ENCODE measurements at places on chromosomes 5 and 9.

DNA sequence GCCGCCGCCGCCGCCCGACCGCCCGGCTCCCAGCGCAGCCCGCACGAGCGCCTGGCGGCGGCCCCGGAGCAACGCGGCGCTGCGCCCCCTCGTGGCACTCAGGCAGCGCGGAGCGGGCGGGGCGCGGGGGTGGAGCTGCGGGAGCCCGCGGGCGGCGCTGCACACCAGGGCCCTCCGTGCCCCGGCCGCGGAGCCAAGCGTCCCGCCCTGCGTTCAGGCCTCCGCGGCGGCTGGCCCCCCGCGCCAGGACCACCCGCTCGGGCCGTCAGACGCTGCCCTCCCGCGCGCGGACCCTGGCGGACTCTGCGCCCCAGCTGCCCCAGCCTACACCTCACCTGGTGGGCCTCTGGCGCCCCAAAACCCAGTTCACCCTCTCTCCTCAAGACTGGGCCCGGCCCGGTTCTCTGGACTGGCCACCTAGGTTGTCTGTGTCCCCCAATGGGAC lies at the start of gene RASGEF1C:
TSS of gene RASGEF1C (minus strand) at position 75 of the 445 bp plus-strand sequence. CDS start 71,159 bp downstream, outside the sequence.
- peaks cover 10% of the 10 kb centered on the region for H3K36me3 ChIP-seq
- no peak within 1 kb of the TSS for H3K27ac ChIP-seq
- peaks cover 26% of the 10 kb centered on the region for H3K4me1 ChIP-seq
- peaks cover 43% of the 10 kb centered on the region for H3K27me3 ChIP-seq

GRCh38 chr9:132634327-132634726 lies 35.5 kb downstream of the DDX31 start:
- no peaks in the 10 kb centered on the region for H3K27me3 ChIP-seq
- no peak overlapping the region for H3K27ac ChIP-seq
- peaks cover 20% of the 10 kb centered on the region for H3K4me1 ChIP-seq
- no peak for DNase-seq

DNA sequence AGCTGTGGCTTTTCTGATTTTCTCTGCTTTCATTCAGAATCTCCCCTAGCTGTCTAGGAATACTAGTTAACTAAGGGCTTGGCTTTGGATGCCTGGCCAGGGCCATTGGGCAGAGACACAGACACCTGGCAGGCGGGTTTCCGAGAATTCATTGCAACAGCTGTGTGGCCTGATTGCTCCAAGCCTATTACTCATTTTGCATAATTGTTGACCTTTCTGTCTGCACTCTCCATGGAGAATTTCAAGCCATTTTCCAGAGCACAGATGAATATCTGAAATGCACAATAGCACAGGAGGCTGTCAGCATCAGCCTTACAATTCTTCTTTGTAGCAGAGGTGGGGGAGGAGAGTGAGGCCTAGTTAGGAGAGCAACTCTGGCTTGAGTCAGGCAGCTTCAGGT lies 310.5 kb downstream of the DMAC1 start:
- no peaks in the 10 kb centered on the region for H3K36me3 ChIP-seq
- H3K27me3 ChIP-seq: no peaks in the 10 kb centered on the region
- no peaks in the 10 kb centered on the region for H3K4me1 ChIP-seq
- no peak overlapping the region for H3K27ac ChIP-seq

DNA sequence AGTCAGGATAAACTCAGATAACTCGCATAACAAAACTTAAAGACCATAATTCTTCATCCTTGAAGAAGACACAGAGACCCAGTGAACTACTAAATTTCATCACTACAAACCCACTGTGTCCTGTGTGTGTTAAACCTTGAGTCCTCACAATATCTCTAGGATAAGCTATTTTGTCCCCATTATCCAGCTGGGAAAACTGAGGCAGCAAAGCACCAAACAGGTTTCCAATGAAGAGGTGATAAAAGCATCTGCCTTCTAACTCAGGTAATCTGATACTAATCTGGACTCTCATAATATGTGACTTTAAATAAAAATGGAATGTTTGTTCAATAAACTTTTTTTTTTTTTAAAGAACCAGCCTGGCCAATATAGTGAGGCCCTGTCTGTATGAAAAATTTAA lies 62.7 kb upstream of the PPP2CA start:
- H3K4me1 ChIP-seq: peaks cover 10% of the 10 kb centered on the region
- no peaks in the 10 kb centered on the region for H3K27me3 ChIP-seq
- H3K4me3 ChIP-seq: no peak overlapping the region
- no peaks in the 10 kb centered on the region for H3K36me3 ChIP-seq
- H3K27ac ChIP-seq: no peak overlapping the region
- no peak for DNase-seq

- H3K4me1 ChIP-seq: no peaks in the 10 kb centered on the region
- no peak overlapping the region for H3K4me3 ChIP-seq
- no peak overlapping the region for H3K27ac ChIP-seq
- H3K36me3 ChIP-seq: no peaks in the 10 kb centered on the region
Observed at GRCh38 chr9:116539549-116539948, 147.6 kb upstream of the TRIM32 start.
